ENCODE measurements at places on chromosomes 11 and 22.

DNA sequence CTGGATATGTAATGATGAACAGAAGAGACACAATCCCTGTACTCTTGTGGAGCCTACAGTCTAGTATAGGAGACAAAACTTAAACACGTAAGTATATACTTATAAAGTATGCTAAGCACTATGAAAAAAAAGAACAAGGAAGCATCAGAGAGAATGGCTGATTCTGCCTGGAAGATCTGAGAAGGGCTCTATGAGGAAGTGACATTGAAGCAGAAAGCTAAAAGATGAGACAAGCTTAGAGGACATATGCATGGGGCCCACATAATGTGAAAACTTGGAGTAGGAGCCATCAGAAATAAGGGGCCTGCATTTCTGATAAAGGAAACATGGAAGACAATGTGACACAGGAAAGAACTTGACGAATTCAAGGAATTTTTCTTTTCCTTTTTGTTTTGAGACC is 16.6 kb downstream of the SAA1 start:
- DNase-seq: no peak

- no peak for DNase-seq
Observed at GRCh38 chr11:115220423-115220822, 283.8 kb downstream of the CADM1 start.

DNA sequence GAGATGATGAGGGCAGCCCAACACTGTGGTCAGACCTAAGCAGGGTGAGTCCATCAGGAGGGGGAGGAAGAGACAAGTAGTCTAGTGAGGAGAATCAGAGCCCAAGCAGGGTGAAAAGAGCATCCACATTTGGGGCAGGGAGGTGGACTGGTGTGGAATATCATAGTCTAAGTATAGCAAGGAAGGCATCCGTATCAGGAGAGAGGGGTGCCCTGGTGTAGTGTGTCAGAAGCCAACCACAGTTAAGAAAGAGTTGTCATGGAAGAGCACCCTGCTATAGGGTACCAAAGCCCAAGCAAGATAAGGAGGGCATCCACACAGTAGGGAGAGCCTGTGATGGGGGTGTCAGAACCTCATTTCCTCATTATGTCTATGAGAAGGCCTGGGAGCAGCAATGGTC is 45.3 kb downstream of the PAK1 start:
- no peak for DNase-seq

- no peak for DNase-seq
Observed at GRCh38 chr22:28609921-28610320, 69.7 kb downstream of the TTC28 start.

GRCh38 chr11:117187799-117188481 is 9.4 kb downstream of the SIDT2 start:
- no peak for DNase-seq
